GM18507 (cell line): ENCODE measurements at places on chromosomes 11 and 22.

- DNase-seq: no peak
Measured at GRCh38 chr11:69645801-69646492, 5.0 kb downstream of the CCND1 start.

DNA sequence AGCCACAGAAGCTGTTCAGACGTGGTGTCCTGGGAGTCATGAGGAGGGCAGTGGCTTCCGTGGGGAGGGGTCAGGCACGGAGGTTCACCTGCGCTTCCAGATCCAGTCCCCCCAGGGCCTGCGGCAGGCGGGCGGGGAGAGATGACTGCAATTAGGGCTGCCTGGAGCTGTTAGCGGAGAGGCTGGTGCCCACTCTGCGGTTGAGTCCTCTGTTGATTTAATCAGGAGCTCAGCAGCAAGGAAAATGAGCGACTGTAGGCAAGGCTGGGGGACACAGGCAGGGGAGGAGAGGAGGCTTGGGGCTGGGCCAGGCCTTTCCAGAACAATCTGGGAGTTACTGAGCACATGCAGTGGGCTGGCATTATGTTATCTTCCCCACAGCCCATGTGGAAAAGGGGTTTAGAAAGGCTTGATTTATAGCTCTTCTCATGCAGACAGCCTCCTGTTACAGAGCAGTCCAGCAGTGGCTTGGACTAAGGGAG, 13.1 kb downstream of the PLCB3 start:
- no peak for DNase-seq

- DNase-seq: no peak
Measured at GRCh38 chr11:94762208-94762607, 5.9 kb upstream of the AMOTL1 start.

DNA sequence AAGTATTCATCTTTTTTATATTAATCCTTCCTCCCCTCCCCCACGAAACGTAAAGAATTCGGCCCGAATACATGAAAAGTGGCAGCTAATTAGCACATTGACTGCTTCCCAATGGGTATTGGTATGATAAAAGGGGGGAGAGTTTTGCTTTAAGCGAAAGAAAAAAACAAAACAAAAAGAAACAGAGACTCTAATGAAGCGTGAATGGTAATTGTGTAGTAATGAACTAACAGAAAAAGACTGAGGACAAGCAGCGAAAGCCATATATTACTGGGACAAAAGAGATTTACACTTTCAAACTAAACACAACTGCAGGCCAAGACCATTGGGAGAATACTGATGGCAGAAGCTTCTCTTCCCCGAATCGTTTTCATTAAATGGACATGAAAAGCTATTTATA, 2.5 kb downstream of the DBX1 start:
- no peak for DNase-seq

DNA sequence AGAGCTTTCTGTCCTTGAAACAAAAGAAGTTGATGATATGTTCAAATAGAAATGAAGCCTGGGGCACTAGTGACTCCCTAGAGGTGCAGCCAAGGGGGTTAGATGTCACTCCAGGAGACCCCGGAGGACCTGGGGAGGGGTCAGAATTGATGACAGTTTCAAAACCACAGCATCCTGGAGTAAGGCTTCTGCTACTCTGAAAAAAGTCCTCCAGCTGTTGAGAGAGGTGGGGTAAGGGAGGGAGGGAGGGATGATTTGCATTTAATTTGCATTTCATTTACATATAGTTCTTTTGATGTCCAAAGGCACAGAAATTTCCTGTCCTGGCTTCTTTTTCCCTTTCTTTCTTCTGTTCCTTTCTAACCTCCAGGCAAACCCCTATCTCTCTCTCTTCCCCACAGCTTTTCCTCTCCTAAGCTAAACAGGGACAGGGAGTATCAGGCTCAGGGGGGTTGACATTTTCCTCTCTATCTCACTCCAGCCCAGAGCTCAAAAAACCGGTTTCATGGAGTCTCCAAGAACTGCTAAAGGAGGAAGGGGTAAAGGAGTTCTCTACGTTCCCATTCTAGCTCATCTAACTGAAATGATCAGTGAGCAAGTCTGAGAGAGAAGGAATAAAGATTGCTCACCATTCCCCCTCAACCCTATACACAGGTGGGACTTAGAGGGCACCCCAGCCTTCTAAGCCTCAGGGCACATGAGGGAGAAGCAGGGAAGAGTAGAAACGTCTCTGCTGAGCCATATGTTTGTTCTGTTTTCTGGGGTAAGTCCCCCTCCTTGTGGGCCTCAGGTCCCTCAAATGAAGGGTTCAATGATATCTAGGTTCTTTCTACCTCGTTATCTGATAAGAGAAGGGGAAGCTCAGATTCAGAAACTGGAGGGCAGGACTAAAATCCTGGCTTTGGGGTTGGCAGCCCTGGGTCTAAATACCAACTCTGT, 3.5 kb upstream of the POU2F3 start:
- no peak for DNase-seq

DNA sequence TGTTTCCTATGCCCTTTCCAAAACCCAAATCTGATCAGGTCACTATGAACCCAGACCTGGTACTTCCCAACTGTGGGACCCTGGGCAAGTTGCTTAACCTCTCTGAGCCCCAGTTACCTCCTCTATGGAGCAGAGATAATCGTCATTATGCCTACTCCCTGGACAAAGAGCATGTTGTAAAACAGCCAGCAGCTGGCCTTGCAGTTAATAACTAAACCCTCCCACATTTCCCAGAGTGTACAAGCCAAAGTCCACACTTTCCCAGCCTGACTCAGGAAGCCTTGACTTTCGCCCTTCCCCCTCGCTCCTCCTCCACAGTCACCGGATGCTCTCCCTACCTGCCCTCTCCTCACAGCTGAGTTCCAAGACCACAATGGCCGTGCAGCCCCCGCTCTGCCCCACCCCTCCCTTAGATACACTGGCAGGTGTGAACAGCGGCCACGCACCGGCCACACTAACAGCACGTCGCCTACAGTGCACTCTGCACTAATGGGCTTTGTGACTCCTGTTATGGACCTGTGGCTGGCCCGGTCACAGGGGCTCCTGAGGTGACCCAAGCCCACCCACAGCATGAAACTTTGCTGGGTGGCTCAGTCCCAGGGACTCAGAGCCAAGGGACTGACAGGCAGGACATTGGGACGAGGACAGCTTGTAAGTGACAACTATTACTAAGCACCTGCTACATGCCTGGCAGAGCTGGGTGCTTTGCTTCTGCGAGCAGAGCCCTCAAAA, 15.6 kb upstream of the MFNG start:
- no peak for DNase-seq
